RCC 7860 (cell line): ENCODE measurements at places on chromosomes 5 and 9.

DNA sequence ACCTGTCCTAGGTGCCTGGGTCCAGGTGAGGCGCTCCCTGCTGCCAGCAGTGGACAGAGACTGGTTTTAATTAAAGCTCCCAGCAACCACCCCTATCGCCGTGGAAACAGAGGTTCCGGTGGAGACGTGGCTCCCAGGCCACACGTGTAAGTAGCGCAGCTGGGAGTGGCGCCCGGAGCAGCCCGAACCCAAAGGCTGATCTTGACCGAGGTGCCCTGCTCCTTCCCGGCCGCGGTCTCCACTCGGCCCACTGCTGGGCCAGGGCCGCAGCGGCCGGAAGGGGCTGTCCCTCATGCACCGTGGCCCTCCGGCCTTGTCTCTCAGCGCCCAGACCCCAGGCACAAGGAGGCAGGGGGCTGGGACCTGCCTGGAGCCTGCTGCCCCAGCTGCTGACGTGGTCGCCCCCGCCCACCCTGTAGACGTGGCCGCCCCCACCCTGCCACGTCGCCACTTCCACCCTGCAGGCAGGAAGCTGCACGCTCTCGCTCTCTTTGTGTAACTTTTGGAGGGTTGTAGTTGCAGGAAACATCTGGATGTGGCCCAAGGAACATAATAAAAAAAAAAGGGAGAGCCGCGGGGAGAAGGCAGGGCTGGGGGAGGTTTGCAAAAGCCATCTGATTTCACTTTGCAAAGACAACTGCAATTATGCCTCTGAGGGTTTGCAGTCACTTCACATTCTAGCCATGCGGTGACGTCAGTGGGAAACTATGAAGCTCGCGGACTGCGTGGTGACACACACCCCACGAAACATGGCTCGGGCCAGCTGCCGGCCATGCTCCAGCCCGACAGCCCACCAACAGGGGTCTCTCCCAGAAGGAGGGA is 129.9 kb downstream of the RXRA start:
- DNase-seq, result peak; percentile 94

DNA sequence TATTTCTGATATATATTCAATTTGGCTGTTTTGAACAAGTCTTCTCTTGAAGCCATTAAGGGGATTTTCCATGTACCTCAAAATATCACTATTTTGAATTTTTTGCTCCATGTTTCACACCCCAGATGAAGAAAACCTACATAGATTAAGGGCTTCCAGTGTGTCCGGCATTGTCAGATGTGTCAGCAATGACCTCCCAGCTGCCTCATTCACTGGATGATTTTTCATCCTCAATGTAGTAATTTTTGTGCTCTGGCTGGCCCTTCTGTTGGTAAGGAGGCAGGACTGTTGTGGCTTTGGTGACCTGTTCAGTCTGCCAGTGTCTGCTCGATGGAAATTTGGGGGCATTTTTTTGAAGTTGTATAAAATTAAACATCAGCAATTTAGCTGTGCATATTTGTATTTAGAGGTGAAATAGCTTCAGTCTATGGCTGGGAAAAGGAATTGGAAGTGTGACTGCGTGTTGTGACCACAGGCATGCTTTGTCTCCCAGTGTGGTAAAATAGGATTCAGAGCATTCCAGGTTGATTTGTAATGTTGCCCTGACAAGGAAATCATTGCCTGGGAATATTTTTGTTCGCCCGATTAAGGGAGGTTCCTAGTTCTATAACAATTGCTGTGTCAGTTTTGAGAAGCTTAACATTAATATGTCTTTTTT is 312.4 kb downstream of the ARHGEF28 start:
- peak; percentile 85 for DNase-seq

DNA sequence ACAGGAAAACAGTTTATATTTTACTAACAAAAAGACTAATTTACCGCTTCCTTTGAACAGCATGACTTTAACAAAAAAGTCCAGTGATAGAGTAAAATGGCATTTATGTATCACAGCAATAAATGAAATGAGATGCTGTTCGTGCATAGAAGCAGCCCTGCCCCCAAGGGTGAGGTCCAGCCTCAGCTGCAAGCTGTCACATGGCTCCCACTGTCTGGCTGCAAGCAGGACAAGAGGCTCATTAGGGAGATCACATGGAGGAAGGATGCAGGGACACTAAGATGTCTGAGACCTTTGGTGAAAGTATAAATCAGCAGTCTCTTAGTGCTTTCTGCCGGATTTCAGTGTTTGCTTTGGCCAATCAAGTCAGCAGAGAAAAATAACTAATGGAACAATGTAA is 23.0 kb downstream of the GDNF start:
- no peak for DNase-seq

- no peak for DNase-seq
Measured at GRCh38 chr5:54994628-54995027, 9.2 kb upstream of the ESM1 start.

DNA sequence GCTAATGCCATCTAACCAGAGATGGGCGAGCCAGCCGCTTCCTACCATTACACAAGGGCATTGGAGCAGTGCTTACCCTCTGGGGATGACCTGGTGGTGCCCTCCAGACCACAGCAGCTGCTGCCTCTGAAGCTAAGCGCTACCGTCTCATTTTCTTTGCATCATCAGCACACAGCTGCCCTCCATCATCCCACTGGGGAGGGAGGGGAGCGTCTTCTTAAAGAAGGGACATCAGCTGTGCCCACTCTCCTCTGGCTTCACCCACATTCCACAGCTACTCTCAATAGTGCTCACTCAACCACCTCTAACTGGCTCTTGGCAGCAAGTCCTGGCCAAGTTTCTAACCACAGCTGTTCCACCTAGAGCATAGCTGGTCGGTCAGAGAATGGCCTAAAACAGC is 503.4 kb downstream of the NFIB start:
- no peak for DNase-seq

DNA sequence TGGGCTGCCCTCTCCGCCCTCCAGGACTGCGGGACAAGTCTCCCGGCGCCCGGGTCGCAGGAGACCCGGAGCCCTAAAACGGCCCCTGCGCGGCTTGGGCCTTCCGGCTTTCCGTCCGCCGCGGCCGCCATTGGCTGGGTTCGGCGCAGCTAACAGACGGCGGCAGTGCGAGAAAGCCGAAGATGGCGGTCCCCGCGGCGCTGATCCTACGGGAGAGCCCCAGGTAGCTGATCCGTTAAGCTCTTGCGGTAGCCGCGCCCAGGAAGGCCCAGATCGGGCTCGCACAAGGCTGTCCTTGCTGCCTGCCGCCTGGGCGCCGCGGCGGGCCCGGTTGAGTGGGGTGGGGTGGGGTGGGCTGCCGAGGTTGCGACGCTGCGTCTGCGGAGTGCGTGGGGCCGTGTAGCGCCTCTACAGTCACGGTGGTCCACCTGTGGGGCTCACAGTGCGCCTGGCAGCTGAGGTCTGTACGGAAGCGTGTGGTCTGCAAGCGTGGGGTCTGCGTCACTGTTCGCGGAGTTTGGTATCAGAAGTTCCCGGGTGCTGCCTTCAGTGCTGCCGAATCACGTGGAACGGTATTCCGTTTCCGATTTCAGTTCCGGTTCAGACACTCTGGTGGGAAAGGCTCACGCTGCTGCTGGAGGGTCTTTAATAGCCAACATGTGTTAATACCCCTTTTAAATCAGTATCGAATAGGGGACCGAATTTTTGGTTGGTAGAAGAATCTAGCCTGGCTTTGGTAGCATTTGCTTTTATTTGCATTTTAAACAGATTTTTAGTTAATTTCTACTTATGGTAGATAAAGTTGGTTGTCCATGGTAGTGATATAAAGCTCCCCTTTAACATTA is at the start of gene COMMD10:
Gene COMMD10, plus strand, starts transcription at position 155 of the 845 bp plus-strand sequence.
- peak; percentile 81 for DNase-seq

- no peak for DNase-seq
Measured at GRCh38 chr5:173623789-173624188, 7.3 kb upstream of the BOD1 start.

GRCh38 chr5:63194126-63194525 is 615.5 kb downstream of the LRRC70 start:
- DNase-seq, result no peak

DNA sequence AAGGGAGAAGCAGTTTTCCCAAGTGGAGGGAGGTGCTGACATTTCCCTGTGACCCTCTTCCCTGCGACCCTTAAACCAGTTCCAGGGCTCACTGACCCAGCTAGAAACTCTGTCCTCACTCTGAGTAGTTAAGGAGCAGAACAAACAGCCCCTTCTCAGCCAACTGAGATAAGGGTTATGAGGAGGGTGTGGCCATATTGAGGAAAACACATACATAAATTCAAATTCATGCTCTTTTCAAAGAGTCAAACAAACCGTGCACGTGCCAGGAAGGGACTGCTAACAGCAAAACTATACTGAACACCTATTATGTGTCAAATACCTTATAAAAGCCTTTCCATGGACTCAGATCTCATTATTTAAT is 4.9 kb upstream of the AKNA start:
- DNase-seq, result no peak

DNA sequence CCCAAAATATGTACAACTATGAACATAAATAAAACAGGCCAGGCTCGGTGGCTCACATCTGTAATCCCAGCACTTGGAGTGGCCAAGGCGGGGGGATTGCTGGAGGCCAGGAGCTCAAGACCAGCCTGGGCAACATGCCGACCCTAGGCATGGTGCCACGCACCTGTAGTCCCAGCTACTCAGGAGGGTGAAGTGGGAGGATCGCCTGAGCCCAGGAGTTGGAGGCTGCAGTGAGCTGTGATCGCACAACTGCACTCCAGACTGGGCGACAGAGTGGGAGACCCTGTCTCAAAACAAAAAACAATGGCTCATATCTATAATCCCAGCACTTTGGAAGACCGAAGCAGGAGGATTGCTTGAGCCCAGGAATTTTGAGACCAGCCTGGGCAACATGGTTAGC is 1.5 kb downstream of the HAUS6 start:
- DNase-seq, result no peak
